Caudate nucleus (tissue), 63 donors: ENCODE measurements at places on chromosomes 4 and X.

DNA sequence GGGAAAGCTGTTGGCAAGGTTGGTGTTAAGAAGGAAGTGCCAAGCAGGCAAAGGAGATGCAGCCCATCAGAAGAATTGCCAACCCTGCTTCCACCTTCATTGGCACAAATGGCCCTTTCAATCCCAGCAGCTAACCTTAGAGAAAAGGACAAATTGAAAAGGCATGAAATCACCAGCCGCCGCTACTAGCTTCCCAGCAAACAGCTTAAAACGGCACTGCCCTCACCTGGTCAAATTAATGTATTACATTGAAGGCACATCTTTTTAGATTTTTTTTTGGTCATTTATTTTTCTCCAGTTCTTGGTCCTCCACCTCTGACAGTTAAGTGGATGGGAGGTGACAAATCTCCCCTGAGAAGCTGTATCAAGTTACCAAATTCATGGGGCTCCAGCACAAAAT, 51.0 kb upstream of the NHSL2 start:
- DNase-seq = peak; percentile 9

- DNase-seq = no peak
Observed at GRCh38 chr4:16658183-16658582, 240.3 kb downstream of the LDB2 start.

- no peak for DNase-seq
Observed at GRCh38 chrX:40102393-40103381, 4.9 kb upstream of the BCOR start.

DNA sequence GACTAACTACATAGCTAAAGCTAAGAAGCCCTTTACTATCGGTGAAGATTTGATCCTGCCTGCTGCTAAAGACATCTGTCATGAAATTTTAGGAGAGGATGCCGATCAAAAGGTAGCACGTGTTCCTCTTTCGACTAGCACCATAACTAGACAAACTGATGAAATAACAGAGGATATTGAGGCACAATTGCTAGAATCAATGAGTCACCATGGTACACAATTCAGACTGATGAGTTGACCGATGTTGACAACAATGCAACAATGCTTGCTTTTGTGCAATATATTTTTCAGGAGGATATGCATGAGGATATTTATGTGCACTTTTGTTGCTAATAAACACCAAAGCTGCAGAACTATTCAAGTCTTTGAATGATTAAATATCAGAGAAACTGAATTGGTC, 24.3 kb downstream of the TBCK start:
- DNase-seq = no peak

- DNase-seq = no peak
Observed at GRCh38 chr4:23058165-23058776, 365.5 kb downstream of the GBA3 start.

GRCh38 chr4:8067945-8068896, 90.4 kb downstream of the ABLIM2 start:
- no peak for DNase-seq

- no peak for DNase-seq
Observed at GRCh38 chr4:65651751-65652150, 18.5 kb downstream of the EPHA5 start.

- no peak for DNase-seq
Observed at GRCh38 chr4:101128473-101128872, 218.9 kb downstream of the PPP3CA start.

DNA sequence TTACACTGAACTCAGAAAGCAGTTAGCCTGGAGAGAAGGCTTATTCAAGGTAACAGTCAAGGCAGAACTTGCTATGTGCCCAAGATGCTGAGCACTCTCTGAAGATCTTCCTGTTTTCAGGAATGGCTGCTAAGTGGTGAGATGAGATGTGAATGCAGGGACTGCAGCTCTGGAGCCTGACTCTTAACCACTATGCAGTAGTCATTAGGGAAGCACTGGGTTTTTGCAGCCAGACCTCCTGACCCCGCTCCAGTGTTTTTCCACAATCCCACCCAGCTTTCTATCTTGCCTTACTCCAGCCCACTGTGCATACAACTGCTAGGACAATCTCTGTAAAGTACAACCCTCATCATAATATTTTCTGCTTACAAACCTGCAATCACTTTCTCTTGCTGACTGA, 95.2 kb upstream of the LNX1 start:
- DNase-seq = no peak

- DNase-seq = no peak
Observed at GRCh38 chr4:146428298-146428697, 93.4 kb downstream of the SLC10A7 start.

- no peak for DNase-seq
Observed at GRCh38 chrX:100417681-100418080, 7.6 kb upstream of the PCDH19 start.

GRCh38 chr4:106019771-106020170, 124.5 kb downstream of the NPNT start:
- DNase-seq = no peak

DNA sequence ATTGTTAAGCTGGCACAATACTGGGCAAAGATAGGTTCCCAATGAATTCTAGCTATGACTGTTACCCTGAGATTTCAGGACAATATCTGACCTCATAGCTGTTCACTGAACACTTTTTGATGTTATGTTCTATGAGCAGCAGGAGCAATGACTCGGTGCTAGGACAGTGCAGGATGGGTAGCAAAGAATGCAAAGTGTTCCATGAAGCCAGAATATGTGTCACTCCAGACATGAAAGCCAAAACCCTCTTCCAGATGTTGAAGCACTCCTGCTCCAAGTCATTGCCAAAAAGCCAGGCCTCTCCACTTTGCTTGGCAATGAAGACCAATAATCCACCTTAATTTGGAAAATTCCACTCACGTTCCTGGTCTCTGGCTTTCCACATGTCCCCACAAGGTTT, 300.9 kb upstream of the CPEB2 start:
- DNase-seq = no peak

- no peak for DNase-seq
Observed at GRCh38 chr4:128388352-128388630, 100.7 kb upstream of the PGRMC2 start.

- DNase-seq = no peak
Observed at GRCh38 chrX:68895778-68896177, 67.0 kb downstream of the EFNB1 start.

DNA sequence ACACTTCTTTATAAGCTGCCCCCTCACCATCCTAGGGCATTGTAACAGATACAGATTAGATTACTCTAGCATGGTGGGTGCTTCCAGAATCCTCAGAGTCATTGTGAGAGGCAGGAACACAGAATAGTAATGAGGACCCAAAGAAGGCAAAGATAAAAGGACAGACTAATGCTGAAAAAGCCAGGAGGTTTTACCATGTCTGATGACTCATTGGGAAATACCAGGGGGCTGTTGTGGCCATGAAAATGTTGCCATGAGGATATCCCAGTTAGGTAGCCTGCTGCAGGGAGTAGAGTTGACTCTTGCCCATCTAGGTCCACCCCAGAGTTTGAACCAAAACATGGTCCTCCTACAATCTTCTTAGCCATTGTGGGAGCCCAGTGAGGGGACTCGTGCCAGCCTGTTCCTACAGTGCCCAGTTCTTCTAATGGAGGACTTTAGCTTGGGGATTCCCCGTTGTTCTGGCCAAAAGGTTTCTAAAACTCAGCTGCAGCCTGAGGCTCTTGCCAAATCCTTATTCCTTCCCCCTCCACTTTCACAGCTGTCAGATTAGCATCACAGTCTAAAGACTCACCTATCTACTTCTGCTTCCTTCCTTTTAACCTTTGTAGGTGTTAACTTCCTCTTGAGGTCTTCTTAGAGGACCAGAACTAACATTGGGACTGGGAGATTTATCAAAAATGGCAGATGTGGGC, 586.0 kb upstream of the AADAT start:
- no peak for DNase-seq

DNA sequence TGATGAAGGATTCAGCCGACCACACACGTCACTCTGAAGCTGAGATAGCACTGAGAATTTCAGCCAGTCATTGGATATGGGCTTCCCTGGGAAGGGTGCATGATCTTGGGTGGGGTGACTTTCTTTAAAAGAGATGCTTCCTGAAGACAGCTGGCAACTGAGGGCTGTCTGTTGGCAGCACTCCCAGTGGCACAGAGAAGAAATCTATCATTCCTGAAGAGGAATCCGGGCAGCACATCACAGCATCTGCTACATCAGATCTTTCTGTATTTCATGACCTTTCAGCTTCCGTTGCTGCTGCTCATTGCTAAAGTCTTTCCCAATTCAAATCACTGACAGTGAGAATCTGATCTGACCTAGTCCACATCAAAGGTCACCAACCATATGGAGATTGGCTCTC, 193.8 kb upstream of the RBPJ start:
- no peak for DNase-seq

DNA sequence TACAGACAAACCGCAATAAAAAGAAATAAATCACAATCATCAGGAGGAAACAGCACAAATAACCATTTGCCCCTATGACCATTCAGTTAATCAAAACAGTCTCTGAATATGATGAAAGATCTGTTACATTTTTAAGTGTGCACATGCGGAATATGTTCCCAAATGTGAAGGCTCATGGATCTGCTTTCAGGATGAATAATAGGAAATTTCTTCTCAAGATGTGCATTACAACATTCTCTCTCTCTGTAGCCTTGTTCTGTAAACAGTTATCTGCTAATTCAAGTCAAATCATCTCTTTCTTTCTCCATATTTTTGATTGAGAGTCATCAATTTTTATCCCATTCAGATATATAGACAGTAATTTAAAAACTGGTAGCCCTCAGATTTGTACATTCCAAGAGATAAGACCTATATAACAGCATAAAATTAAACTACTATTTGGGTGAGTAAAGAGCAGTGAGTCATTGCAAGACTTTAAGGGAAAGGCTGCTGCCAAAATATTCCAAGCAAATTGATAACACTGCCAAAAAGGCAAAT, 433.9 kb upstream of the ATOH1 start:
- DNase-seq = no peak

DNA sequence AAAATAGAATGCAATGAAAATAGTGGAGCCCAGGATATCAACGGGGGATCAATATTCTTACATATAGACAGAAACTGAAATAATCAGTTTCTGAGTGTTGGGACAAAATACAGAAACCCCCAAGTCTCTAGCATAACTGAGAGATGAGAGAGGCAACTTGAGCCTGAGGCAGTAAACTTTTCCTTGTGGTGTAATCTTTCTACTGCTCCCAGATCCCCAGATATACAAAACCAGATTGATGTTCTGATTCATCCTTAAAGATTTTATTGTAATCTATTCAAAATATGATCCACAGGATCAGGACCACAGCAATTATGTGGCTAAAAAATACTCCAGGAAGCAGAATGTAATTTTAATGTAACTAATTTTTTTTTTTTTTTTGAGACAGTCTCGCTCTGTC, 2282.6 kb downstream of the ARAP2 start:
- DNase-seq = no peak

GRCh38 chr4:176498617-176499256, 179.0 kb downstream of the SPCS3 start:
- DNase-seq = no peak

DNA sequence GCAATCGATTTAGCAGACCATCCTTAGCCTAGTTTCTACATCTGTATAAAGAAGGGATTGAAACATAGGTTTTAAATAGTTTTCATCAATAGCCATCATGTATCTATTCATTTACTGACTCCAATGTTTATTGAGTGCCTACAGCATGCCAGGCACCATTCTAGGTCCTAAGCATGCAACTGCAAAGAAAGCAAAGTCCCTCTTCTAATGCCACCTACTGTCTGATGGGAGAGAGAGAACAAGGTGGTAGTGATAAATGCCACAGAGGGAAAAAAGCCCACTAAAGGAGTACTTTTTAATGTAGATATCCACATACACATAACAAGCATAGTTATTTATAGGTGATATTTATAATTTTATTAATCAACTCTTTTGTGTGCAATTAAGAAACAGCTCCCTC, 67.6 kb upstream of the PPARGC1A start:
- no peak for DNase-seq

GRCh38 chr4:243426-243825, 61.8 kb downstream of the ZNF732 start:
- DNase-seq = no peak

DNA sequence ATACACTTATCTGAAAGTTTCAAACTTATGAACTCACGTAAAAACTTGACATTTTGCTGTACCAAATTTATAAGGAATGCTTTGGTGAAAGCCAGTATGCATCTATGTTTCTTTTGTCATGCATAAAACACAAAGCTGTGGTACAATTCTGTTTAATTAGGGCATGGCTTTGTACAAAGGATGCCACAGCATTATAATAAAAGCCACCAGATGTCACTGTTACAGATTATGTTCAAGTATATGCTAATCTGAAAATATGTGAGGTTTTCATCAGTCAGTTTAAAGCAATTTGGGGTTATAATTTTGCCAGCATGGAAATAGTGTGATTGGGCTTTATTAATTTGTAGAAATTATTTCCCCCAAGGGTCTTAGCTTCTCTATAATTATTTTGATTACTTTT, 69.0 kb downstream of the ATOH1 start:
- no peak for DNase-seq

DNA sequence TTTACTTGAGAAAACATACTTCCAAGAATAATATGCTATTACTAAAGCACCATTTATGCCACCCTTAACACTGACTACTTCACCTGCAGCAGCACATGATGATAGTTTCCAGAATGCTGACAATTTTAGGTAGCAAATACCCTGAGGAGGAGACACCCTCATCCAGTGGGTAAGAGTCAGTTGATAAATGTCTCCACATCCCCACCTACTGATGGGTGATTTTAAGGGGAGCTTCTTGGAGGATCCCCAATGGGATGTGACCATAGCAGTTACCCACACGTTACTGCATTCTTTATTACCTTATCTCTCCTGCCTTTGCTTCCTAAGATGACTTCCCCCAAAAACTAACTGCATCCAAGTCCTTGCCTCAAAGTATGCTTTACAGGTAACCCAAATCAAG, 131.2 kb upstream of the SMARCAD1 start:
- DNase-seq = no peak

GRCh38 chrX:129617420-129617819, 37.3 kb downstream of the APLN start:
- DNase-seq = no peak
